ENCODE measurements at places on chromosomes 12 and 14. TPM values are rescaled to one million over a fixed set of nuclear protein-coding genes. Genes with fewer than 3 reads are reported as not detected.

GRCh38 chr12:110782094-110782493, 39.4 kb upstream of the PPP1CC start:
- H3K27me3 ChIP-seq, result peaks cover 22% of the 10 kb centered on the region
- no peak overlapping the region for H3K4me3 ChIP-seq
- no peaks in the 10 kb centered on the region for H3K4me1 ChIP-seq
- no peak for DNase-seq
- no peaks in the 10 kb centered on the region for H3K36me3 ChIP-seq

DNA sequence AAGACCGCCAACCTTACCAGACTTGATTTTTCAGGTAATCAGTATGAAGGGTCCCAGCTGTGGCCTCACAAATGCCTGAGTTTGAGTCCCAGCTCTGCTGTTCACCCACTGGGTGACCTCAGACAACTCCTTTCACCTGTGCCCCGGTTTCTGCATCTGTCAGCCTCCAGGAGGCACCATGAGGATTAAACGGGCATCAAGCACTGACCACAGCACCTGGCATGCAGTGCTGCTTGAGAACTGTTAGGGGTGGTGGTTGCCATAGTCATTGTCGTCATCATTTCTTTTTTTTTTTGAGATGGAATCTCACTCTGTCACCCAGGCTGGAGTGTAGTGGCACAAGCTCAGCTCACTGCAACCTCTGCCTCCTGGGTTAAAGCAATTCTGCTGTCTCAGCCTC, 57.9 kb downstream of the PHETA1 start:
- H3K36me3 ChIP-seq, result peaks cover 20% of the 10 kb centered on the region
- H3K4me3 ChIP-seq, result no peak overlapping the region
- H3K4me1 ChIP-seq, result no peaks in the 10 kb centered on the region
- no peaks in the 10 kb centered on the region for H3K27me3 ChIP-seq
- DNase-seq, result no peak

FAM181A gene
- total RNA-seq, result not detected

- no peaks in the 10 kb centered on the region for H3K36me3 ChIP-seq
- peaks cover 24% of the 10 kb centered on the region for H3K27me3 ChIP-seq
- no peak overlapping the region for H3K4me3 ChIP-seq
- no peaks in the 10 kb centered on the region for H3K4me1 ChIP-seq
- H3K27ac ChIP-seq, result no peak overlapping the region
Observed at GRCh38 chr14:61836184-61836583, 74.0 kb downstream of the SNAPC1 start.

DNA sequence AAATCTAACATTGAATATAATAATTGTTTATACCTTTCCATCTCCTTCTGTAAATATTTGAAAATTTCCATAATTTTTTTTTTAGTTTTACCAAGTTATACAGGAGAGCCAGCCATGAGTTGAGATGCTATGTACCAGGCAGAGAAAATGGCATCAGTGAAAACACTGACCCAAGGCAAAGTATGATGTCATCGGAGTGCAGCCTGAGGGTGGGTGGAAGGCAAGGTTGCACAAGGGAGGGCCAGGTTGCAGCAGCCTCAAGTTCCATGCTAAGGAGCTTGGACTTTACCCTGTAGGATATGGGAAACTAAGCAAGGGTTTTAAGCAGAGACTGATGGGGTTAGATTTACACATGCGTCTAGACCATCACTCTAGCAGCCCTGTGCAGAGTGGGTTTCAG, 441.1 kb downstream of the BCAT1 start:
- H3K4me3 ChIP-seq, result no peak overlapping the region
- no peak for DNase-seq
- H3K27ac ChIP-seq, result no peak overlapping the region
- no peaks in the 10 kb centered on the region for H3K36me3 ChIP-seq

ACSS3 gene
- 15.9 TPM for total RNA-seq

DNA sequence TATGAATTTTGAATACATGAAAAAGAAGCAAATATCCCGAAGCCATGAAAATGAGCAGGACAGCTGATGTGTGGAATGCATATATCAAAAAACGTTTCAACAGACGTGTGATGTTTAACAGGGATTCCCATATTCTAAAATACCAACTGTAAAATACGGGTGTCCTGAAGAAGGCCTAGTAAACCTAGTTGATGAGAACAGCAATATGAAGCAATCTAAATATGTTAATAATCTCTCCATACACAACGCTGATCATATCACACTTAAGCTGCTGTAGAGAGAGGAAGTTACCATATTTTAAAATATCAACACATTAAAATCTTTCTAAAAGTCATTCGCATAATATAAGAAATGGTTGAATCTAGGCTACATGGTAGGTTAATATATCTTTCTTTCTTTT, 317.5 kb downstream of the PPFIA2 start:
- H3K27me3 ChIP-seq, result no peaks in the 10 kb centered on the region
- H3K4me1 ChIP-seq, result no peaks in the 10 kb centered on the region
- H3K27ac ChIP-seq, result no peak overlapping the region

GRCh38 chr12:6330999-6331714, 10.7 kb downstream of the TNFRSF1A start:
- H3K27ac ChIP-seq, result no peak overlapping the region
- no peaks in the 10 kb centered on the region for H3K27me3 ChIP-seq
- no peak for DNase-seq
- H3K4me3 ChIP-seq, result no peak overlapping the region
- H3K36me3 ChIP-seq, result peaks cover 35% of the 10 kb centered on the region

DNA sequence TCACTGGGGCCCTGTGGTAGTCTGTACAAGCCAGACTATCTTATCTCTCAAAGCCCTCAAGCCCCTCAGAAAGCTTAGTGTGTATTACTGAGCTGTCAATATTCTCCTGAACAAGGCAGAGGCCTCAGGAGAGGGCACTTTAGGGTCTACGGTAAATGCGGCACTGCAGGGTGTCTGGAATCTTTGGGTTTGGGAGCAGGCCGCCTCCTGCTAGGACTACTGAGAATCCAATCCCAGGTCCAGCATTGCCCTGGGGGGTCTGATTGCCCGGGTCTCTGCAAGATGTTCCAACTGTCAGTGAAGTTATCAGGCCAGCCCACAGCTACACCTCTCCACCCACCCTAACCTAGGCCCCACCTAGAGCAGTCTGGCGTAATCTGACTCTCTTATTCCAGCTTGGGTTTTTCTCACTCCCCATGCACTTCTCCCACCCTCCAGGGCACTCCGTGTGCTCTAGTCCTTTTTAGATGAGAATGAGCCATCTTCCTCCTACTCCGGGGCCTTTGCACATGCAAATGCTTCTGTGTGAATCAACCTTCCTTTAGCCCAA, 4.3 kb upstream of the ZFP36L1 start:
- peaks cover 13% of the 10 kb centered on the region for H3K36me3 ChIP-seq
- no peaks in the 10 kb centered on the region for H3K27me3 ChIP-seq

DNA sequence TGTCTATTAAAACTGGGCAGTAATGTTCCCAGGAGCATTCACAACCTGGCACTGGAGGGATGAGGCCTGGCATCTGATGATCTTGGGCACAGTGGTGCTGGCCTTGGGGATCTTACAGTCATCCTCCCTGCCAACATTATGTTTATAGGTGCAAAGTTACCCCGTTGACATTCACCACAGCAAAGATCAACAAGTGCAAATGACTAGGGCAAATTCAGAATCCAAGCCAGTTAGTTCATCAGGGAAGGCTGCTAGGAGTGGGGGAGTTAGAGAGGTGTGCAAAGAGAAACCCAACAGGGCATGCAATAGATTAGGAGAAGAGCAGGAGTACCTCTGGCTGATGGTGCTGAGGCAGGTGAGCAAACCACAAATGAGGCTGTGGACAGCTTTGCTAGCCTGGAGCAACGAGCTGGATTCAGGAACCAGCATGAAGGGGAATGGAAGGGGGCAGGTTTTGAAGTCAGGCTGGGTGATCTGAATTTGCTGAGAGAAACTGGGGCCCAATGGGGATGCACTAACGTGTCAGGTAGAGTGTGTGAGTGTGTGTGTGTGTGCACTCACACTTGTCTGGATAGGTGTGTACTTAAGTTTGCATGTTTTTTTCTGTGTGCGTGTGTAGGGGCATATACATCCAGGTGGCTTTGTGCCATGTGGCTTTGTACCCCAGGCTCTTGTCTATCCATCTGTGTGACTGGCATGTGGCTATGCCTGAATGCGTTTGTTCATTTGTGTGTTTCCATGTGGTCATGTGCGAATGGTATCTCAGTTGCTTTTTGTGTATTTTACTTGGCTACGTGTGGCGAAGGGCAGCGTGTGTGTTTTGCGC, 1.6 kb downstream of the CISTR start:
- peaks cover 5% of the 10 kb centered on the region for H3K4me1 ChIP-seq
- peaks cover 11% of the 10 kb centered on the region for H3K27me3 ChIP-seq
- no peak overlapping the region for H3K4me3 ChIP-seq
- DNase-seq, result no peak
- no peaks in the 10 kb centered on the region for H3K36me3 ChIP-seq

DNA sequence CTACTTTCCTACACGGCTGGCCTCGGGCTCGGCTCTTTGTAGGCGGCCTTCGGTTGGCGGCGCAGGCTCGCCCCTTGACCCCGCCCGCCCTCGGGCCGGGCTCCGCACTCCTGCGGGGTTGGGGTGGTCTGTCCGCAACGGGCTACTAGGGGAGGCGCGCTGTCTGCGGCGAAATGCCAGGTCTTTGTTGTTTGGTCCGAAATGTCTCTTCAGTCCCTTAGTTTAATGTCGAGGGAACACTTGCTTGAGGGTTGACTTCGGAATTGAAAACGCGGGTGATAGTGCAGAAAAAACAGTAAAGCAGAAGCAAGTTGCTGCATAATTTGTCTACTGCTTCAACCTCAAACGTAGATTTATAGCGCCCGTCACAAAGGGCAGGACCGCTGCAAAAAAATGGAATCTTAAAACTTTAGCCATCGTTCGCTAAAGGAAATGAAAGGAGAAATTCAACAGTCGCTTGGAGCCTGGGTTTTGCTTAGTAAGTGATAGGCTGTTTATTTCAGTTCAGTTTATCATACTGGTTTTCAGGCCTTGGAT, 390 bp downstream of the JKAMP start:
- peak overlapping the region; percentile 96 for H3K27ac ChIP-seq
- H3K36me3 ChIP-seq, result peaks cover 10% of the 10 kb centered on the region
- no peak for DNase-seq
- peaks cover 28% of the 10 kb centered on the region for H3K4me1 ChIP-seq

- H3K4me3 ChIP-seq, result no peak overlapping the region
- no peak for DNase-seq
- H3K27me3 ChIP-seq, result no peaks in the 10 kb centered on the region
- no peak overlapping the region for H3K27ac ChIP-seq
- H3K36me3 ChIP-seq, result peaks cover 9% of the 10 kb centered on the region
- peaks cover 4% of the 10 kb centered on the region for H3K4me1 ChIP-seq
Observed at GRCh38 chr12:76539727-76540126, 19.8 kb downstream of the OSBPL8 start.

GRCh38 chr12:44510510-44510909, 365.6 kb downstream of the NELL2 start:
- H3K27me3 ChIP-seq, result no peaks in the 10 kb centered on the region
- no peaks in the 10 kb centered on the region for H3K36me3 ChIP-seq
- no peak overlapping the region for H3K4me3 ChIP-seq
